ENCODE measurements at places on chromosomes 5 and 9.
A peak's percentile ranks its signal among the peaks of the same experiment; 100 is the strongest.

DNA sequence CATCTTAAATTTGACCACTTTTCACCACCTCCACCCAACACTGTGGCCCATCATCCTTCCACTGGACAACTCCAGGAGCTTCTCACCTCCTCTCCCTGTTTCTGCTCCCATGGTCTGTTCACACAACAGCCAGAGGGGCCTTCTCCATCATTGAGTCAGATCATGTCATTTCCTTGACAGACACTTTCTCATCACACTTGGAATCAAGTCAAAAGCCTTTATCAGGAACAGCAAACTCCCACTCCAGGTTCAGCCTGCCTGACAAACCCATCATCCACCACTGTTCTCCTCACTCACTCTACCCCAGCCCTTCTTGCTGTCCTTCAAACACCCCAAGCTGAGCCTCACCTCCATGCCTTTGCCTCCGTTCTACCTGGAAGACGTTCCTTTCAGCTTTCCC is 78.4 kb upstream of the ADRA1B start:
- no peak for DNase-seq

GRCh38 chr9:2818804-2819121 is 25.1 kb downstream of the PUM3 start:
- DNase-seq: no peak

DNA sequence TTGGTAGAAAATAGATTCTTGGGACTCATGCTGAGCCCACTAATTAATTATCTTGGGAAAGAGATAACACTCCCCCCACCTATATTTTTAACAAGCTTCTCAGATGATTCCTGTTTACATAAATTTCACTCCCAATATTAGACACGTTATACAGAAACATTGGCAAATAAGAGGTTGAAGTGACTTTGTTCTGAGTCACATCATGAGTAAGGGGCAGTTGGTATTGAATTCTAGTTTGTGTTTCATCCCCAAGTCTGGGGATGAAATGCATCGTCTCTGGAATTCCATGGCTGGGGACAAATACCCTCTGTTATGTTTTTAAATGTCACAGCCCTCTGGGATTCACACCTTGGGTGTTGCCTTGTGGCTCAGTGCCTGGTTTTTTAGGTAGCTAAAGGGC is 41.0 kb downstream of the BASP1 start:
- DNase-seq: no peak

DNA sequence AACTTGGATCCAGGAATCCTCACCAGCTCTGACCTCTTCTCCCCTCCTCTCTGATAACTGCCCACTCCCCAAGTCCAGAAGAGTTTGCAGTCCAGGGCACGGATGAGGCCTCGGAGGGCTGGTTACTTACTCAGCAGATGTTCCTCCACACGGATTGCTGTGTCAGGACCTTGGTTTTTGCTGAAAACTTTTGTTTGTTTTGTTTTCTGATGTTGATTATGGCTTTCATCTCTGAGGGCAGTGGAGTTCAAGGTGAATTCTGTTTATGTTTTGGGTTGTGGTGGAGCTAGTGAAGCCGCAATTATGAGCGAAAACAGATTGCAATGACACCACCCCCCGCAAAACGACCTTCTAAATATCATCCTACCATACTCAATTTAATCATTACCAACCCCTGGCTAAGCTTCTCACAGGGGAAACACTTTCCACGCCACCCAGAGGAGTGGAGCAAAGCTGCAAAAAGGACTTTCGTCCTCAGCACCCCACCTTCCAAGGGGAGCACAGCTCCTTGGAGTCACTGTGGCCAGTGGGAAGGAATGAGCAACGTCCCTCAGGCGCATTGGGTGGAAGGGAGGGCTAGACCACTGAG is 92.7 kb upstream of the SAP30L start:
- DNase-seq: no peak

DNA sequence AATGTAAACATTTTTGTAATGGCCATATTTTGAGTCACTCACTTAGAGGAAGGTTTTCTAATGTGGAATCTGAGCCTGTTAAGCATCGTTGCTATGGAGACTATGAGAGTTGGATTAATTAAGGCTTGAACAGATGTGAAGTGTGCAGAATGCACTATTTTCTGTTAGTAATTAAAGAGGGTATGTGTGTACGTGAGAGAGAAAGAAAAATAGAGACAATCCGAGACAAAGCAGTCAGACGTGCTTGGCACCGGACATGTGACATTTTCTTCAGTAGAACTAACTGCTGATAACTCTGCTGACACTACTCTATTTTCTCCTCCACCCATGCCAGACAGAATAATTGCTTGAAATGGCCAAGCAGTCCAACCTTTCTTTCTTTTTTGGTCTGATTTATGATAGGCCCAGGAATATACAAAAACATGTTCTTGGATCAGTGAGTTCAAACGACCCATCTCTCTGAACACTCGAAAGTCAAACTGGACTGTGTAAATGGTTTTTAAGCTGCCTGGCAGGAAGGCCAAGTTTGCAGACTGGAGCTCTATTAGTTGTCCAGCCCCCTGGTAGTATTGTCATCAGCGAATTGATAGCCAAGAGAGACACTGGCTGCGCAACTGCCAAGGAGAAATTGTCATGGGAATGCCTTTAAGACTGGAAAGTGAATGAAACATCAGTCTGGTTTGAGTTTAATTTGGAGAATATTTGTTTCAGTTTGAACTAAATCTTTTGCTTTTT is 322.1 kb downstream of the ARHGEF28 start:
- DNase-seq: peak; percentile 73

GRCh38 chr9:84054341-84055010 is 73.9 kb downstream of the RMI1 start:
- DNase-seq: no peak

DNA sequence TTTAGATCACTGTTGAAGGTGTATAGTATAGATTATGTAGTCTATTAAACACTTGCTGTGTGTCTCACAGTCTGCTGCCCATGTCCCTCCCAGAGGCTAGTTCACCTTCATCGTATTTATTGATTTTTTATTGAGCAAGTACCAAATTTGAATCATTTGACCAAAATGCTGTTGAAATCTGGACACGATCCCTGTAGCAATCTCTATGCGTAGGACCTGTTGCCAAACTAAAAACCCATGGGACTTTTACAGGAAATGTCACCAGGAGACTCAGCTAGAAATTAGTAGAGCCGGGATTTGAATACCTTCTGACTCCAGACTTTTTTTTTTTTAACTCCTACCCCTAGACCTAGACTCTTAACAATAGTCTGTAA is 17.5 kb downstream of the SLC31A1 start:
- DNase-seq: no peak

DNA sequence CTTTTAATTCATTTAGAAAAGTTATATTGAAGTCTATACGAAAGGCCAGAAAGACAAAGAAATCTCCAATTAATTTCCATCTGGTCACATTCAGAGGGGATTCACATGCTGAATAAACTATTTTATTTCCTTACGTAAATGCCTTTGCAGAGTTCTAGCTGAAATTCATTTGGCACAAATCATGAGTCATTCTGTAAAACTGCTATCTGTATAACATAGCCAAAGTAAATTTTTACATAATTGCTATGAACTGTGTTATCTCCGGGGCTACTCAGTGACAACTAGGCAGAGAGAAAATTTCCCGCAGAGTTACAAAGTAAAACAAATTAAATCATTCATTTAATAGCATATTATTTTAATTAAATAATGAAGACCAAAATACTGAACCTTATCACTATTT is 463.2 kb upstream of the ADAMTS16 start:
- DNase-seq: no peak

GRCh38 chr9:115636596-115636995 is 517.0 kb upstream of the PAPPA start:
- no peak for DNase-seq

DNA sequence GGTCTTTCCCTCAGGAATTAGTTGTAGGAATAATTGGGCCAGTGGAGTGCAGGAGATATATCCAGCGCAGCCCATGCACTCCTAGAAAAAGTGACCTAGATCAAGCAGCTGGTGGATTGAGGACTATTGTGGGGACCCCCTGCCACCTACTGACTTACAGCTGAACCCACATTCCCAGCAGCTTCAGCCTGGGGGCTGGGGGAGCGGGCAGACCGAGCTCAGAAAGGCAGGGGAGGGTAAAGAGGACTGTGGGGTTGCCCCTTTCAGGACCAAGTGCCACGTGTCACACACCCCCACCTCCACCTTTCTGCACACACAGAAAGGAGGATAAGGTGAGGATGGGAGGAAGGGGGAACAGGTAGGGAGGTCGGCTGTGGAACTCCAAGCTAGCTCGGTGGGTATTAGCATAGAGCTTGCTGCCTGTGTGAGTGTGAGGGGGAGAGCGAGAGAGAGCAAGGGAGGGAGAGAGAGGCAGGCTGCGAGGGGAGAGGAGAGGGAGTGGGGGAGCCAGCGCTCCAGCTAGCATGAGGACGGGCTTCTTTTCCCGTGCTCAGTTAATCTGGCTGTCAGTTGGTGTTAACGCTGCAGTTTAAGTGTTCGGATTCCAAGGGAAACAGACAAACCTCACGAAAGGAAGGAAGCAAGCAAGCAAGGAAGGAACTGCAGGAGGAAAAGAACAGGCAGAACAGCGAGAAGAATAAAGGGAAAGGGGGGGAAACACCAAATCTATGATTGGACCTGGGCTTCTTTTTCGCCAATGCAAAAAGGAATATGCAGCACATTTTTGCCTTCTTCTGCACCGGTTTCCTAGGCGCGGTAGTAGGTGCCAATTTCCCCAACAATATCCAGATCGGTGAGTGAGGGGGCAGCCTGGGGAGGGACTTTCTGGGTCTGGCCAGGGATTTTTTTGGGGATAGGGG is at the start of gene GRIA1:
Gene GRIA1, plus strand, starts transcription at position 553 of the 920 bp plus-strand sequence.
- DNase-seq: no peak

- peak; percentile 40 for DNase-seq
Measured at GRCh38 chr9:130701059-130702022, 7.8 kb downstream of the EXOSC2 start.

DNA sequence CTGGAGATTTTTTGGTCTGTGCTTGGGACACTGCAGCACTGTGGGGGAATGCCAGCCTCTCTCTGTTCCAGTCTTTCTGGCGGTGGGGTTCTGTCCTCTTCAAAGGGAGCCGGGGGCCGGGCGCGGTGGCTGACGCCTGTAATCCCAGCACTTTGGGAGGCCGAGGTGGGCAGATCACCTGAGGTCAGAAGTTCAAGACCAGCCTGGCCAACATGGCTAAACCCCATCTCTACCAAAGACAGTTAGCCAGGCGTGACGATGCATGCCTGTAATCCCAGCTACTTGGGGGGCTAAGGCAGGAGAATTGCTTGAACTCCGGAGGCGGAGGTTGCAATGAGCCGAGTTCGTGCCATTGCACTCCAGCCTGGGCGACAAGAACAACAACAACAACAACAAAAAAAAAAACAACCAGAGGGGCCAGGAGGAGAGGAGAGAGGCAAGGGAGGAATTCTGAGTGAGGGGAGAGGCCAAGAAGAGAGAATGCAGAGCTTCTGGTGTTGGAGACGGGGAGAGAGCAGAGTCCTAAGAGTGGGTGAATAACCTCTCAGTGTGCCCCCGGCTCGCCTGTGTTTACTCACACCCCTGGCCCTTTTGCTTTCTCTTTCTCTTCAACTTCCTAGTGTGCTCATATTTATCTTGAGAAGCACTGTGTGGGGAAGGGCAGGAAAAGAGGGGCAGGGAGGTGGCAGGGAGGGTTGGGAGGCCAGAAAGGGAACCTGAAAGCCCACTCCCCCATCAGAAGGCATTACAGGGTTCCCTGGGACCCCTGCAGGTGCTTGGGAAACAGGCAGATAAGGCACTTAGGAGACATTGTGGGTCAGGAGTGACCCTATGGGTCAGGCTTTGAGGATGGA is 3.2 kb upstream of the SET start:
- DNase-seq: no peak

DNA sequence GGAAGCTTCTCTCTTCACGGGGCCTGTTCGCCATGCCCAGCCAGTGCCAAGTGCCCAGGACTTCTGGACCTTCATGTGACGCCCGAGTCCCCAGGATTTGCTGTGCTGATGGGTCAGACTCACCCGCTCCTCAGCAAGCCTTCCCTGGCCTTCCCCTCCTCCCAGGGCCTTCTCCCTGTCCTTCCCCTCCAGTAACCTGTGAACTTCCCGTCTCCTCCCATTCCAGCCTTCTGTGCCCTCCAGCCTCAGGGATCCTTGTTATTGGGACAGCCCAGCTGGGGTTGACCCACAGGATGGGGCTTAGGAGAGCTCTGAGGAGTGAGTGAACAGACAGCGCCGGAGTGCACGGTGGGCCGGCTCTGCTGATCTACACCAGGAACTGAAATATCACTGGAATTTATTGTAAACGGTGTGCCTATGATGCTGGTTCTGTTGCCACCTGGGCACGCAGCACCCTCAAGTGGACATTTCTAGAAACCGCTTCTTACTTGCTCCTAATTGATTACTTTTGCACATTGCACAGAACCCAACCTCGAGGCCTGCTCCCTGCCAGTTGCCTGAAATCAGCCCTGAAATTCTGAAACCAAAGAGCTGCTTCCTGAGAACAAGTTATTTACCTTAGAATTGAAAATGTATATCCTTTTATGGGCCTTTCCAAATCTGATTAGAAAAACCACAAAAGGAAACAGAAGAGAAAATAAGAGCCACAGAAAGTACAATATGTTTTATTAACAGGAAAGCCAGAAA is 1.5 kb downstream of the SPAAR start:
- no peak for DNase-seq

DNA sequence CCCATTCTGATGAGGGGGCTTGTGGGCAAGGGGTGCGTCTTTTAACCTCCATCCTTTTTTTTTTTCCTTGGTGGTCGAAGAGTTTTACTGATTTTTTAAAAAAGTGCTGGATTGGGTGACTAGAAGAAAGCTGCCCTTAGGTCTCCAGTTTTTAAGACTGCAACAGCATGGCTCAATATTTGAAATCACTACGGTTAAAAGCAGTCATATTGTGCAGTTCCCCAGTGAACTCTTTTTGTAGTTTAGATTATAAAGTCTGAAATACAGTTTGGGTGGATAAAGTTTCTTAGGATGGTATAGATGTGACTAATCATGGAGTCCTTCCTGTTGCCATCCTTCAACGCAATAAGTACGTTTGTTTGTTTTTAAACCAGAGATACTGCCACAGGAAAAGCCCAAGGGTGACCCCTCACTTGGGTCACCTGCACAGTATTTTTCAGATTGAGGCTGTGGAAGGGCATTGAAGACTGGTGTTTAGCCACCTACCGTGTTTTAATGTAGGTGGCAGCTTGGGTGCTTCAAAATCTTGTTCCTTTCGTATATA is 520 bp upstream of the DHFR start:
- DNase-seq: no peak

- no peak for DNase-seq
Measured at GRCh38 chr9:3332802-3333201, 193.0 kb downstream of the RFX3 start.

DNA sequence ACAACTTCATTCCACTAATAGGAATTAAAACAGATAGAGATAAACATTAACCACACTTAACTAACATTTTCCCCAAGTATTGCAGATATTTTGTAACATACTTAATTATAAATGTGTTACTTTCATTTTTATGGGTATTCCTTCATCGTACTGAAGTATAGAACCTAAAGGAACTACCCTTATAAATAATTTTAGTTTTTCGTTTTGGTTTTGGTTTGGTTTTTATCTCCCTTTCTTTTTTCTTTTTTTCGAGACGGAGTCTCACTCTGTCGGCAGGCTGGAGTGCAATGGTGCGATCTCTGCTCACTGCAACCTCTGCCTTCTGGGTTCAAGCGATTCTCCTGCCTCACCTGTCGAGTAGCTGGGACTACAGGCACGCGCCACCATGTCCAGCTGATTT is 60.1 kb upstream of the LMNB1 start:
- DNase-seq: no peak

GRCh38 chr9:108996643-108997042 is 16.7 kb downstream of the CTNNAL1 start:
- DNase-seq: no peak

GRCh38 chr5:132556153-132556762 is 519 bp upstream of the RAD50 start:
- DNase-seq: no peak

- DNase-seq: no peak
Measured at GRCh38 chr9:130030651-130031127, 12.3 kb downstream of the FNBP1 start.

GRCh38 chr5:181099602-181100086 is 31.3 kb downstream of the OR2V1 start:
- DNase-seq: no peak

Measured in fibroblast of skin of left biceps (primary cell).